Amygdala (tissue), 56 donors: ENCODE measurements at places on chromosomes 2 and 18.
A peak's percentile ranks its signal among the peaks of the same experiment; 100 is the strongest.

DNA sequence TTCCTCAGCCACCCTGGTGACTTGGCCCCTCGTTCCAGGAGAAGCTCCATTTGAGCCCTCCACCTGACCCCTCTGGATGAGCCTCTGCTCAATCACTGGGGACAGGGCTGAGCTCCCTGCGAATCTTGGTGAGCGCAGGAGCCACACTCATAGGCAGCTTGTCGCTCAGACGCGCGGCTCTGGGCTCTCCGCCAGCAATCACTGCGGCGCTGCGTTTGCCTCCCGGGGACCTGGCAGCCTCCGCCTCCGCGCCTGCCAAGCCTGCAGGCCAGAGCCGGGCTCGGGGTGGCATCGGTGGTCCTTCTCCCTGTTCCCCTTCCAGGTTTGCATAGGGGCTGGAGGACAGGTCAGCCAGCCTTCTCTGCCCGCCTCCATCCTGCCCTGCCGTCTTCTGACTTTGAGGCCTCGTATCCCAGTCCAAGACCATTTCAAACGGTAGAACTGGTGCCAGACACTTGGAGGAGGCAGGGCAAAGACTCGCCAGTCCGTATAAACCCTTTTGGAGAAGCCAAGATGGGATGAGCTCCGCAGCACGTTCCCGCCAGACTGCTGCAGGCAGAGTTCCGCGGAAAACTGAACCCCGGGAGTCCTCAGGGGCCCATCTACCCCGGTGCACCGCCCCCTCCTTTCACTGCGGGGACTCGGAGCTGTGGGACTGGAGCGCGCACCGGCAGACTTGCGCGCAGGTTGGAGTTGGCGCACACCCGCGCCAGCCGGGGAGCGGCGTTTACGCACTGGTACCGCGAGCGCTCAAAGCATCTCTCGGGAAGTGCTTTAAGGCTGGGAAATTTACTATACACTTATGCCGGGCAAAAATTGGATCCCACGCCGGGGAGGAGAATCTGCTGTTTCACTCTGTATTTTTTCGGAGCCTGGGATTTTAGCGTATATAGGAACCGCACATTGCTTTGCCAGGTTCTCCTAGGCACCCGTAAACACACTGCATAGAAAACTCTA is 1.1 kb upstream of the TACR1 start:
- DNase-seq, result peak; percentile 61

GRCh38 chr2:191782351-191782750 is 64.5 kb downstream of the CAVIN2 start:
- DNase-seq, result no peak

DNA sequence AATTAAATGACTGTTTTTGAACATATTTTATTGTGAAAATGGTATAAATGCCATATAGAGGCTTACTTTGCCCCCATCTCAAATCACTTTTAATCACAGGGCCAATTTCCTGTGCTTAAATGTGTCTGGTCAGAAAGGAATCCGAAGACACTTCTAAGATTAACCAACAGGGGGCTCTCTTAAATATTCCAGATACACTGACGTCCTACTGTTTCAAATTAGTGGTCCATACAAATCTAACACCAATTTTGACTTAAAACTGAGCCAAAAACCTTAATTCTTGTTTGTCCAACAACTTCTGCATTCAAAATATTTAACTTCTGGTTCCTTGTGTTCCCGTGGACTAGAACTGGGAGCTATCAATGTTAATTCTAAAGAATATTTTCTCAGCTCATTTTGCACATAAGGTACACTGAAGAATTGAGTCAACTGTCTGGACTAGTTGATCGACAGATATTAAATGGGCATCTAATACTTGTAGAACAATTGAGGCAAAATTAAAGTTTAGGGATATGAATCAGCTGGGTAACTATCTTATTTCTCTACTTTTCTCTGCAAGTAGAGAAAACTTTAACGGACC is 557.5 kb downstream of the ARHGAP15 start:
- no peak for DNase-seq

- DNase-seq, result no peak
These were observed 191.7 kb downstream of the PRKCE start for GRCh38 chr2:45843136-45843535.
